ENCODE measurements at places on chromosomes 6 and 20.

DNA sequence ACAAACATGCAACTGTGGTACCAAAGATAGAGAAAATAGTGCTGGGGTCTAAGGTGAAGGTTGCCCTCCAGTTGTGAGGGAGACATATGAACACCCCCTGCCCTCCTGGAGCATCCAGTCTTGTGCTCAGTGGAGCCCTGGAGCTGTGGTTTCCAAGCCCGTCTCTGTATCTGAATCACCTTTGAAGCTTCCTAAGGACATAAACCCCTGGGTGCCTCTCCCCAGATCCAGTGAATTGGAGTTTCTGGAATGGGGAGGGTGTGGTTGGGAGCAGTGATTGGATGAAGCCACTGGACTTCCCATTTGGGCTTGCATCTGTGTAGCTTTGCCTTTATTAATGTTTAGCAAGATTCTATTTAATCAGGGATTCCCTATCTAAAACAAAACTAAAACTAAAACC, 22.4 kb upstream of the E2F3 start:
- no peak for DNase-seq

GRCh38 chr20:46099491-46100287, 9.9 kb upstream of the NCOA5 start:
- DNase-seq: no peak

DNA sequence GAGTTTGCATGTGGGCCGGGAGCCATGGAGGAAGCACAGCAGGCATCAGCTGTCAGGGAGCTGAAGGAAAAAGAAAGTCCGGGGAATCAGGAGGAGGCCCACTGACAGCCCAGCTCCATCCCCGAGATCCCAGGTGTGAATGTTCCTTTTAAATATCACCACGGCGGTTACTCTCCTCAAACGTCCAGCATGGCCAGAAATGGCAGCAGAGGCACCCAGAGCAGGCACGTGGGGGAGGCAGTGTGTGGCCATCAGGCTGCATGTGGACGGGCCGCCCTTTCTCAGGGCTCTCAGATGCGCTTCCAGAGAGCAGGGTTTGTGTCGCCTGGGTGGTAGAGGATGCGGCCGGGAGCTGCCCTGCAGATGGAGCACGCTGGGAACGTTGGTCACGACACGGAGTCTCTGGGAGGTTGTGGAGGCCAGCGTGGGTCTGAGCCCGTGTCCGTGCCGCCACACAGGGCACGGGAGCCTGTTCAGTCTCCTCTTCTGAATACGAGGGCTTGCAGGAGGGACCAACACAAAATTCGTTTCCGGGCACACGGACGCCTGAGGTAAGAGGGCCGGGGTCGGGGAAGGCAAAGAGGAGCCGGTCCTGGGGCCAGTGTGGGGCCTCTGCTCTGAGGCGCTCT, 45.3 kb upstream of the DACT2 start:
- no peak for DNase-seq

DNA sequence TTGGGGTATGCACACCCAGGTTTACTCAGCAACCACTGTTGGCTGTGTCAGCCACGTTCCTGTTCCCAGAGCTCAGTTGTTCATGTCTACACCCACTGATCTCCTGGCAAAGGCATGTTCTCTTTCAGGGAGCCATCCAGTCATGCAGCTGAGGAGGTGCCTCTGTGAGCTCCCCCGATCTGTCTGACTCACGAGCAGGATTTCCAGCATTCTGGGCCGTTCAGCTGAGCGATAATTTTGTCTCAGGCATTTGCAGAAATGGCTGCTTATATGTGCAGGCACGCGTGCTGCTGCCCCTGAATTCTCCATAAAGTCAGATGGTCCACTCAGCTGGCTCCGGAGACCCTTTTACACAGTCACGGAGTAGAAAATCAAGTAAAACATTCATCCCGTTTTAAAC, 78.4 kb upstream of the IYD start:
- DNase-seq: peak; percentile 87

DNA sequence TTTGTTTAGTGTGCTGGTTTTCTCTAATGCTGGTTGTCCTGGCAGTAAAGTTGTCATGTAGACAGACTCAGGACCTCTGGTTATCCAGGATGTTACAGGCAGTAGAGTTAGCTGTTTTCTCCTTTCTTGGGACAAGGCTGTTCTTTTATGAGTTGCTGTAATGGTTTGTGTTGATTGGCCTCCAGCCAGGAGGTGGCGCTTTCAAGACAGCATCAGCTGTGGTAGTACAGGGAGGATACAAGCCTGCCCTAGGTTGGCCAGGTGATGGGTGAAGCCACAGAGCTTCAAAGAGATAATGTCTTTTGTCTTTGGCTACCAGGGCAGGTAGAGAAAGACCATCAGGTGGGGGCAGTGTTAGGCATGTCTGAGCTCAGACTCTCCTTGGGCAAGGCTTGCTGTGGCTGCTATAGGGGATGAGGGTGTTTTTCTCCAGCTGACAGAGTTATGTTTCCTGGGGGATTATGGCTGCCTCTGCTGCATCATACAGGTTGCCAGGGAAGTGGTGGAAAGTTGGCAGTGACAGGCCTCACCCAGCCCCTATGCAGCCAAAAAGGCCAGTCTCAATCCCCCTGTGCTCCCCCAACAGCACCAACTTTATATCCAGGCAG, 127.2 kb upstream of the TAB2 start:
- DNase-seq: peak; percentile 22

DNA sequence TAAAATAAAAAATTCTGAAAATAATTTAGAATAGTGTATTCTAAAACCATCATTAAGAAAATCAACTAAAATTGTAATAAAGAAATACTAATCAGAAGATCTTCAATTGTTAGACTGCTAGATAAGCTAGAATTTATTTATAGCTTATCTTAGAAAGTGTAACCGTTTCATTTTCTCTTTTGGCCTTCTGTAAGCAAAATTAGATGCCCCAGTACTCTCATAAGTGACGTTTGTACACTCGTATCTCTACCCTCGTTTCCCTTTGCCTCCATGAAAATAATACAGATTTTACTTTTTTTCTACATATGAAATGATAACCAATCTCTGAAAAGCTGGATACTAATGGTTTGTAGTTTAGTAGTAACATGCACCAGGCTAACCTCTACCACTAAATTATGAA, 19.8 kb downstream of the DSE start:
- DNase-seq: no peak

DNA sequence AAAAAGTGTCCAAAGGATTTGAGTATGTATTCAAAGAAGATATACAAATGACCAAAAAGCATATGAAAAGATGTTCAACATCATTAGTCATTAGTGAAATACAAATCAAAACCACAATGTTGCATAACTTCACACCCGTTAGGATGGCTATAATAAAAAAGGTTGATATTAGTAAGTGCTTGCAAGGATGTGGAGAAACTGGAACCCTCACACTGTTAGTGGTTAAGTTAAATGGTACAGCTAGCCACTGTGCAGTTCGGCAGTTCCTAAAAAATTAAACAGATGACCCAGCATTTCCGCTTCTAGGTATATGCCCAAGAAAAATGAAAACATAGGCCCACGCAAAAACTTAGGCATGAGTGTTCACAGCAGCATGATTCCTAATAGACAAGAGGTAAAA, 38.6 kb downstream of the IBTK start:
- no peak for DNase-seq

GRCh38 chr6:105786449-105786848, 299.7 kb upstream of the PRDM1 start:
- no peak for DNase-seq

- no peak for DNase-seq
These were observed 3.3 kb downstream of the MAPRE1 start for GRCh38 chr20:32823078-32823477.

- no peak for DNase-seq
These were observed 36.3 kb upstream of the SIRPA start for GRCh38 chr20:1858871-1859270.

- no peak for DNase-seq
These were observed 60.8 kb downstream of the RBM38 start for GRCh38 chr20:57451795-57452661.

DNA sequence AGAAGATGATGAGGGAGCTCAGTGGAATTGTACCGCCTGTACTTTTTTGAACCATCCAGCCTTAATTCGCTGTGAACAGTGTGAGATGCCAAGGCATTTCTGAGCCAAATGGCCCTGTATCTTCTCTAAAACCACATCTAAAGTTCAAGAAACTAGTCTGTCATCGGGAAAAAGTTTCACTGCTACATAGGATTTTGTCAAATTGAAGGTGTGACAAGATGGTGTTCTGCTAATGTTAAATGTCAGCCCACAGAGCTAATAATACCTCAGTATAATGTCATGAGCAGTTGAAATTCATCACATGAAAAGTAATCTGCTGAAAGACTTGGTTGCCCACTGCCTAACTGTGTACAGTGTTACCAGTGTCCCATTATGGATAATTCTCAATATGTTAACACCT, 9.6 kb downstream of the SUMO4 start:
- no peak for DNase-seq

GRCh38 chr6:169669889-169670288, 31.9 kb downstream of the WDR27 start:
- DNase-seq: no peak

- DNase-seq: no peak
These were observed 18.7 kb upstream of the PLCG1 start for GRCh38 chr20:41118632-41119031.

- DNase-seq: no peak
These were observed 13.2 kb upstream of the TINAG start for GRCh38 chr6:54294965-54295532.

GRCh38 chr6:39439342-39440038, 117.0 kb upstream of the KCNK16 start:
- DNase-seq: no peak

DNA sequence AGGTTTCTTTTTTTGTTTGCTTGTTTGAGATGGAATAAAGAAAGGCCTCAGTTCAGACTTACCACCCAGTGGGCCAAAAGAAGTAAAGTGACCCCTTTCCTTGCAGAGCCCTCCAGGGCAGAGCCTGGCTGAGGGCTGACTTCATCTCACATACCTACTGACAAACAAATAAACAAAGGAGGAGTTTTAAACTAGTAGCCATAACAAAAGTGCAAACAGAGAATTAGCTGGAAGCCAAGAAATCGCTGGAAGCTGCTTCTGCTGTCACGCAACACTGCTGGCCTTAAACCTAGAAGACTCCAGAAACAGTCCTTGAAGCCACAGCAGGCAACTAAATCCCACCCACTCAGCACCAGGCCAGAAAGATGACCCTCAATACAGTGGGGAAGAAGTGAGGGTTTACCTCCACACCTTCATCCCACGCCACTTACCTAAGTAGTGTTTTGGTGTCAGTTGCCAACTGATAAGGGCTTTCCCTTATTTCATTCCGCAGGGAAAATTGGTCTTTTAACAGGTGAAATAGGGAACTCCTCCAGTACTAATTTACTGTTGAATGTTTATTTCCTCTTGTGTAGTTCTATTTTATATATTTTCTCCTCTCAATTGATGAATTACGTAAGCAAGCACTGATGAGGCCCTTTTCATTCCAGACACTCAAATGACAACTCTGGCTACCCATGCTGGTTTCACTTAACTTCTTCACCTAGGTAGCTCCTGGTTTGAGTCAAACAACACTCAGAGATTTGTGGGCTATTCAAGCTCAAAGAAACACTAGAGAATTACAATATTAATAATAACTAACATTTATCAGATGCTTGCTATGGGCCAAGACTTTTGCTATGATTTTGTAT, 46.2 kb downstream of the EDN1 start:
- DNase-seq: no peak

Data from epithelial cell of prostate (primary cell).